ENCODE measurements at places on chromosomes 16 and 17.

DNA sequence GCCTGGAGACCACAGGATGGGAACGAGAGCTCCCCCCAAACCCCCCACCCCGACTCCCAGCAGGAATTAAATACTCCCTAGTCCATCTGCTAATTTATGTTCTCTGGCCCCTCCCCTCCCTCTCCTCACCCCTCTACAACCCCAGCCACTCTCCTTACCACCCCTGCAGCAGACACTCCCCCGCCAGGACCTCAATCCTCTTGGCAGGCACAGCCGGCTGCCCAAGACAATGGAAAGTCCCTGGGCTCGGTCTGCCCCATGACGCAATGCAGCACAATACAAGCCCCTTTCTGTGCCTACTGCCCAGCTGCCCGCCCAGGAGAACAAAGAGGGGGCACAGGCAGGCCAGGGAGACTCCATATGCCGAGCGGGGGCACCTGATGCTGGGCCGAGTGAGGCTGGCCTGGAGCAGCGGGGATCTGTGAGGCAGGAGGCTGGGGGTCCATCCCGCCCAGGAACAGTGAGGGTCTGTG lies 30.3 kb upstream of the CDC42EP4 start:
- DNase-seq = no peak

DNA sequence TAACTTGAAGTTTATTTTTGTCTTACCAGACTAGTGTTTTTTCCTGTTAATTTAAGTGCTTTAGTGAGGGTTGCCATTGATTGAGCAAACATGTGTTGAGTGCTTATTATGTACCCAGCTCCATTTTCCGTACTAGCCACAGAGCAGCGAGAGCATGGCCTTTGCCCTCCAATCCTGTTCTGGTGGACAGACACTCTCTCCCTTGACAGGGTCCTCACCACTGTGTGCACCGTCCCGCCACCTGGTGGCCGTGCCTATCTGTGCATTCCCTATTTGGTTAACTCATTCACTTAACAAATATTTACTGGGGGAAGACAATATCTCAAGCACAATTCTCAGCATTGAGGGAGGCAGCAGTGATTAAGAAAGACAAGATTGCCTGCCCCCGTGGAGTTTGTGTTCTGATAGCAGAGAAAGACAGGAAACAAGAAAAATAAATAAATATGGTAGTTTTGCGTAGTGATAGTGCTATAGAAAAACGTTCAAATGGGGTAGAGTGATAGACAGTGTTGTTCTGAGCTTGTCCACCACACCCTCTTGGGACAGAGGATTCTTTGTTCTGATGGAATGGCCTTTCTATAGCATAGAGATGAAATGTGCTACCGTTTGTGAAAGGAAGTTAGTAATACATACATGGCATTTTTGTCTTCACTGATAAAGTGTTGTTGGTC lies 13.0 kb downstream of the CDH13 start:
- DNase-seq = no peak

DNA sequence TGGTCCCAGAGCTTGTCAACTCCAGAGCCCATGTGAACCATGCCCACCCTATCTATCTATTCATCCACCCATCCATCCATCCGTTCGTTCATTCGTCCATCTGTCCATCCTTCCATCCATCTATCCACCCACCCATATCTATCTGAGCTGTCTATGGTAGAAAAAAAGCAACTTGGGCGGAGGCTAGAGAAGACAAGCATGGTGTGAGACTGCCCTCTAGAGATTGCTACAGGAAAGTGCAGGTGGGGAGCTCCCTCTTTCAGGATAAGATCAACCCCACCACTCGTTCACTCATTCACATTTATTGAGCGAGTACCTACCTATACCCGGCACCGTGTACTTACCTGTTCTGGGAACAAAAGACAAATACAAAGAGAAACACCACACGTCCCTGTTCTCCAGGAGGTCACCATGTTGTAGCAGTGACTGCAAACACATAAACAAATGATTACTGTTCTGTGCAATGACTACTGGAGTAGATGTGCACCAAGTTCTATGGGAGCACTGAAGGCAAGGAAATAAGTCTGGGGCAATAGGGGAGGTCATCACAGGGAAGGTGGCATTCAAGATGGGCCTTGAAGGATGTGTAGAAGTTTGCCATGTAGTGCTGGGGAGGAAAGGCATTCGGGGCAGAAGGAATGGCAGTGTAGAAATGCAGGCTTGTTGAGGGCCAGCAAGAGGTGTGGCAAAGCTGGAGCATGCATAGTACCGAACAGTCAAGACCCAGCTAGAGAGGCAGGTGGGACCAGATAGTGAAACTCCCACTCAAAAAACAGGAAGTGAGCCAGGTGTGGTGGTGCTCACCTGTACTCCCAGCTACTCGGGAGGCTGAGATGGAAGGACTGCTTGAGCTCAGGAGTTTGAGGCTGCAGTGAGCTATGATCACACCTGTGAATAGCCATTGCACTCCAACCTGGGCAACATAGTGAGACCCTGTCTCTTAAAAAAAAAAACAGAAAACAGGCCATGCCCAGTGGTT lies 13.4 kb upstream of the ATP5MC1 start:
- peak; percentile 9 for DNase-seq

- DNase-seq = no peak
Observed at GRCh38 chr16:53503991-53504663, 1.1 kb upstream of the AKTIP start.

DNA sequence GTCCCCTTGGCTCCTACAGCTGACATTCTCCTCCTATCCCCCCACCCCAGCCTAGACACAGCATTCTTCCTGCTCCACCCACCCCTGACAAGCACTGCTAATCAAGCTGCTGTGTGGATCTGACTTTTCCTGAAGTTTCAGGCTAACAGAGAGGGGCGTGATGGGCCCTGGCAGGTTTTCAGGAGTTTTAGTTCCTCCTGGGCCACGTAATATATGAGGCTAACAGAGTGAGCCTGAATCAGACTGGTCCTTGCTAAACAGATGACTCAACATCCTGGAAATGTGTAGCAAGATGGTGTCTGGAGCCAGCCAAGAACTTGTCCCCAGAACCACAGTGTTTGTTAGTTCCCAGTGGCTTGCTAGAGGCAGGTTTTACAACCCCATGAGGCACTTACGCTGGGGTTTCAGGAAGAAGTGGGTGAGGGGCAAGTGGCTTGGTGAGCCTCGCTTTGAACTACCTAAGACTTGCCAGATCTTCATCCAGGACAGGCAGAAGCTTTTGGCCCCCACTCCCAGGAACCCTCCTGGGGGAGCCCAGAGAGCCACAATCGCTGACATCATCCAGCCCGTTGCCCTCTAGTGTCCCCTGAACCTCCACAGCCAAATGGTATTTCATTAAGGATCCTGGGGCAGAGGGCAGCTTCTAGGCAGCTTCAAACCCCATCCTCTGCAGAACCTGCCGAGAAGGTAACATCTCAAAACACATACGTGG lies 15.9 kb downstream of the TMEM92 start:
- DNase-seq = peak; percentile 87

GRCh38 chr17:28326114-28326513 lies 7.1 kb downstream of the TMEM97 start:
- no peak for DNase-seq

- peak; percentile 99 for DNase-seq
Observed at GRCh38 chr17:59837308-59838051, 55.3 kb downstream of the TUBD1 start.

GRCh38 chr16:31083981-31084380 lies 4.8 kb downstream of the PRSS53 start:
- no peak for DNase-seq

DNA sequence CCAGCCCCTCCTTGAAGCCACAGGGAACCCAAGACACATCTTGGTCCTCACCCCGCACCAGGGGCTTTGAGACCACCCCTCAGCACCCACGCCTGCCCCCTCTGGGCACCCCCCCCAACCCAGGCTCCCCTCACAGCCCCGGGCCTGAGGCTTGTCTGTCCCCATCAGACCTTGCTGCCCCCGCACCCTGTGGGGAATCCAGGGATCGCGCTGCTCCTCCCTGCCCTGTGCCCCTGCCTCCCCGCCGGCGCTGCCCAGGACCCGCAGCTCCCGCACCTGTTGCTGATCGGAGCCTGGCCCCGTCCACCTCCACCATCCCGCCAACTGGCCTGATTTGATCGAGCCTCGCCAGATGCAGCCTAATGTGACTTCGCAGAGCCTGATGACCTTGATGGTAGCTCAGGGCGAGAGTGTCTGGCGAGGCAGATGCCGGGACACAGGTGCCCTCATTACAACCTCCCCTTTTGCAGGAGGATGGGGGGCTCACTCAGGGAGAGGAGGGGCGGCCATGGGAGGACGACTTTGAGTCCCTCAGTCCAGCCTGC lies 29.0 kb downstream of the SLC25A10 start:
- no peak for DNase-seq

- DNase-seq = no peak
Observed at GRCh38 chr16:82017911-82018568, 6.8 kb upstream of the SDR42E1 start.

- no peak for DNase-seq
Observed at GRCh38 chr17:62741290-62741689, 66.8 kb downstream of the MARCHF10 start.

GRCh38 chr16:351804-352520 lies 561 bp downstream of the AXIN1 start:
- no peak for DNase-seq

- no peak for DNase-seq
Observed at GRCh38 chr17:63151941-63152523, 186.0 kb downstream of the TANC2 start.

DNA sequence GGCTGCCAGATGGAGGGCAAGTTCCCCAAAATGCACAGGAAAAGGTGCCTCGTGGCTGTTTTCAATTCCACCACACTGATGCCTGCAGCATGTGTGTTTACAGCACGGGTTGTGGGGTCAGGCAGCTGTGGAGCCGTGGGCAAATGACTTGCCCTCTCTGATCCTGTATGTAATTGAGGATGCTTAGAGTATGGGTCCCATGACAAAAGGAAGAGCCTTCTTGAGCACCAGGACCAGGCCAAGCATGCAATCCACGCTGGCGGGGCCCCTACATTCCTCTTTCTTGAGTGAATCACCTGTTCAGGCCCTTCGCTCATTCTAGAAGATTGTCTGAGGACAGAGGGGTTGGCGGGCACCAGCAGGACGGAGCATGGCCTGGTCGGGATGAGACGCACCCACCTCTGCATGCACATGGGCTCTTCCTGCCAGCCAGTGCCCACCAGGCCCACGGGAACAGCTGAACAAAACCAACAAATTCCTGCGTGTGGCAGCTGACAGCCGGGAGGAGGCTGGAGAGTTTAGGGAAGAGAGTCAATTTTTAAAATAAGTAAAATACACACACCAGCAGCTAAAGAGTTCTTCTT lies 1.4 kb upstream of the CTRB2 start:
- no peak for DNase-seq
